Lower lobe of right lung (tissue), 2 donors: ENCODE measurements at places on chromosomes 11 and 22.

GRCh38 chr11:121372028-121372427, 79.5 kb downstream of the SC5D start:
- DNase-seq = no peak

GRCh38 chr11:59176330-59176729, 4.4 kb downstream of the DTX4 start:
- DNase-seq = no peak

DNA sequence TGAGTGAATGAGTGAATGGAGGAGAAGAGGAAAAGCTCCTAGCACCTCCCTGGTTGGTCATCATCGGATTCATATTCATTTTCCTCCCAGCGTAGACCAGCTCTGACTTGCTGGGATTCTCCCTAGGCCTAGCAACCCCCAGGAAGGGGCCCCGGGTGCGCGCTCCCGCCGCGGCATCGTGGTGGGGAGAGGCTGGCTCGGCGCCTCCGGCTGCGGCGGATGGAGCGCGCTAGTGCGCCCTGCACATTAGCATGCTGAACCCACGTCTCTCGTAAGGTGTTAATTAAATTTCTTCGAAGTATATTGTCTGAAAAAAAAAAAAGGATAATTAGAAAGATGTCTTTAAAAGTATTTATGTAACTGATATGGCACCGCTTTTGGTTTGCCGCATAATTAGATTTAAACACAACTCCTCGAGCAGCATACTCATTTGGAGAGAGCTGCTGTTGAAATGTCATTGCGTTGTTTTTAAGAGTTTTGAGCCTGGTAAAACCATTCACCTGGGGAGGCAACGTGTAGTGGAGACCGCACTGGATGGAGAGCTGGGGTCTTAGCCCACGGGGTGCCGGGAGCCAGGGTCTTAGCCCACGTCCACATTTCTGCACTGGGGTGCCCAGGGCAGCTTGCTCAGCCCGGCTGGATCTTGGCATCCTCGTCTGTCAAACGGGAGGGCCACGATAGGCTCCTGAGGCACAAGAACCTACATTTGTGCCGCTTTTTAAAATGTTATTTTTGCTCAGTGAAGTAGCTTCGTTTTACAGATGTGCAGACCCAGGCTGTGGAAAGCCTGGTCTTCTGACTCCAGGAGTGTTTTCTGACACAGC, 21.8 kb downstream of the MPPED1 start:
- DNase-seq = no peak

GRCh38 chr11:63866211-63866610, 27.3 kb downstream of the MARK2 start:
- DNase-seq = peak; percentile 79

GRCh38 chr22:44711690-44712555, 9.9 kb downstream of the PRR5 start:
- no peak for DNase-seq

DNA sequence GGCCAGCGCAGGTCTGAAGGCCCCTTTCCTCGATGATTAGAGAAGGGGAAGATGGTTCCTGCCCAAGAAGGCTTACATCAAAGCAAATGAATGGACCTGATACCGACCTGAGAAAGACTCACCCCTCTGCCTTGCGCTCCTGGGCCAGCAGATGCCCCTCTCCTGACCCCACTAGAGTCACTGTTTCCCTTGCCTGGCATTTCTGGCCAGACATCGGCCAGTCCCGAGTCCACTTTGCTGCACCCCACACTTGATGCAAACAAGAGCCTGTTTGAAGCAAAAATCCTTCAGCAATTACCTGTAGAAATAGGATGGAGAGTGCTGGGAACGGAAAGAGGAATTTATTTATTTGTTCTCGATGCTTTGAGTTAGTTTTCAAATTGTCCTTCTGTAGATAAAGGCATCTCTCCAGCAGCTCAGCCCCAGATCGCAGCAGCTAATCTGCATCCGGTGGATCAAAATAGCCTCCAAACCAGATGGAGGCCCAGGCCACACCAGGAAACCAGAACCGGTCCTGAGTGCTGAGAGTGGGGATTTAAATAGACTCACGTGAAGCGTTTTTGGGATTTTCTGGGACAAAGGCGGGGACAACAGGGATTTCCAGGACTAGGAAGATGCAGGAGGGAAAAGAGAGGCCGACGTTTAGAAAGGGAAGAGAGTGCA, 148.6 kb downstream of the TRIM29 start:
- DNase-seq = no peak

DNA sequence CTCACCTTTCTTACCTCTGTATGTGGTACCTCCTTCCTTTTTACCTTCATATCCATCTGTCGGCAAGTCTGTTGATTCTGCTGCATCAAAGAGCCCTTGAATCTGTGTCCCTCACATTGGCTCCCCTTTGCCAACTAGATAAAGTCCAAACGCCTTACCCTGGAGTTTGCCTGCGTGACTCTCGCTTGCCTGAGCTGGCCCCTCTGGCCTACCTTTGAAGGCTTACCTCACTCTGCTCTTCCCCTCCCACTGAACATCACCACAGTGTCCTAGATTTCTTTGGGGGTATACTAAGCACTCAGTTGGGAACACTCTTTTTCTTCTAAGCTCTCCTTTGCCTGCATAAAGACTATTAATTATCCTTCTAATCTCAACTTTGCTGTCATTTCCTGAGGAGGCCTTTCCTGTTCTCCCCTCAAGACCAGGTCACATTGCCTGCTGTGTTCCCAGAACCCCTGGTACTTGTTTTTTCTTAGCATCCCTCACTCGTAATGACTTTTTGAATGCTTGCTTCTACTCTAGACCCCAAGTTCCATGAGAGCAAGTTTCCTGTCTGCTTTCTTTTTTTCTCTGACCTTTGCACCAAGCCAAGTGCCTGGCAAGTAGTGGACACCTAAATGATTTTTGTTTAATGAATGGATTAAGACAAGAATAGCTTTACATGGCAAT, 67.8 kb upstream of the ADORA2A start:
- no peak for DNase-seq

DNA sequence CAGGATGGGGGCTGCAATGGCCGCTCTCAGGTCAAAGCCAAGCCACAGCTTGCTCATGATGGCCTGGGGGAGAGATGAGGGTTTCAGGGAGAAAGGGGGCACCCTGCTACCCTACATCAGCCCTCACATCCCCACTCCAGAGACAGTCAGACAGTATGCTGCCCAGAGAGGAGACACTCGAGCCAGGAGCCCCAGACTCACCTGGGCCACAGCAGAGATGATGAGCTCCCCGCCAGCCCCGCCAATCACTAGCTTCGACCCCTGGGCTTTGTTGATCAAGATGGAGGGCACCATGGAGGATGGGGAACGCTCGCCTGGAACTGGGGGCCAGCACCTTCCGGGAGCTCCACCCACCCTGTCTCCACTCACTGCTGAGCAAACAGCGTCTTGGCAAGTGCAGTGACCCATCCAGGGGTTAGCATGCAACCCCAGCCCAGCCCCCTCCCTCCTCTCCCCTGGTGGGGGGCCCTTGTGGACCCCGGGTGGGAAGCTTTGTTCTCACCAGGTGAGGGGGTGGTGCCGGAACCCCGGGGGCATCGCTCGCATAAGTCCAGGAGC, 19.8 kb downstream of the GGT5 start:
- no peak for DNase-seq

GRCh38 chr11:7257724-7258123, 6.0 kb downstream of the SYT9 start:
- DNase-seq = no peak

GRCh38 chr11:14111496-14111895, 149.0 kb downstream of the SPON1 start:
- no peak for DNase-seq

GRCh38 chr11:12076840-12077534, 33.4 kb upstream of the MICAL2 start:
- no peak for DNase-seq

- DNase-seq = no peak
Observed at GRCh38 chr22:26553056-26553752, 36.7 kb downstream of the TPST2 start.

DNA sequence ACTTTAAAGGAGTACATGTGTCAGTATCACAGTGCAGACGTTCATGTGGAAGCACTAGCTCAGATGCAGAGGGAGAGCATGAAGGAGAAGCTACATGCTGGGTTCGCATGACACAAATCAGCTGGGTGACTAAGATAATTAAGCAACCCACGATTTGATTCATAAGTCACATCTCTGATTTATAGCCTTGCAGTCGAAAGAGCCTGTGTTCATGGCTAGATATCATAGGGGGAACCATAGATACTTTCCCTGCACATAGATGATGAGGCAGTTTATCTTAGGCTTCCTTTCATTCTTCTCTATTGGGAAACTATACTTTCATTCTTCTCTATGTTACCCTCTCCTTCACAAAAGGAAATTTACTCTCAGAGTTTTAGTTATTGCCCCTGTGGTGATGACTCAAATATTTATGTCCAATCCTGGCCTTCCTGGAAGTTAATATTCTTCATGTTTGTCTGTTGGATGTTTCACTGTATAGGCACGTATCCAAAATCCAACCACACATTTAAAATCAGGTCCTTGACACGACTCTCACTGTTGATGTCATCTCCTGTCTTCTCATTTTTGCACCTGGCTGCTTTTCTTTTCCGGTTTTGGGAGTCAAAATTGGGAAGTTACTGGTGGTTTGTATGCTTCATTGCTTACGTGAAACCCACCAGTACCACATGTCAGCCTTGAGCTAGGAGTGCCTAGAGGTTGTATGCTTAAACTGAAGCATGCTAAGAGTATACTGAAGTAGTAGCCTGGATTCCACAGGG, 56.3 kb upstream of the SLC5A12 start:
- DNase-seq = no peak

DNA sequence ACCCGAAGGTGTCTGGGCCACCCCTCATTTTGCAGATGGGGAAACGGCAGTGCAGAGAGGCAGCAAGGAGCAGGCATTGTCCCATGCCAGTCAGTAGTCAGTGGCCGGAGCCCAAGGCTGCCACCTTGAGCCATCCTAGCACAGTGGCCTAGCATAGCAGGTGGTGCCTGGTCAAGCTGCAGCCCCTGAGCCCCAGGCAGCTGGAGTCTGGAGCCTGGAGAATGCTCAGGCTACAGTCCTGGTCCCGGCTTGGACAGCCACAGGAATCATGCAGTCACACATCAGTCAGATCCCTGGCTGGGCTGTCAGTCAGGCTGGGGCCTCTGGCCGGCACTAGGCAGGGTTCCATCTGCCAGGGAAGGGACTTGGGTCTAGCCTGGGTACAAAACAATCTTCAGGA, 18.6 kb downstream of the KCNC1 start:
- peak; percentile 33 for DNase-seq

GRCh38 chr11:108206969-108207682, 15.3 kb downstream of the NPAT start:
- no peak for DNase-seq
